ENCODE measurements at places on chromosomes 3 and 15. TPM values are rescaled to one million over a fixed set of nuclear protein-coding genes. Genes with fewer than 3 reads are reported as not detected.

MYO5A gene
- total RNA-seq = 27.8 TPM

ITGA11 gene
- total RNA-seq = 2.4 TPM

NMD3 gene
- 47.9 TPM for total RNA-seq

TMA7 gene
- total RNA-seq = 319 TPM

DNAH1 gene
- 0.81 TPM for total RNA-seq

SNX22 gene
- 0.81 TPM for total RNA-seq

SUCNR1 gene
- 0.16 TPM for total RNA-seq

ALDH1L1 gene
- total RNA-seq = 0.76 TPM

DPPA4 gene
- total RNA-seq = not detected

SNTN gene
- not detected for total RNA-seq

MEX3B gene
- total RNA-seq = 4.2 TPM

MAPKBP1 gene
- 3.7 TPM for total RNA-seq

UBE2E2 gene
- total RNA-seq = 42.8 TPM

ZMYND10 gene
- 1.1 TPM for total RNA-seq

RPL39L gene
- total RNA-seq = 51.6 TPM

CLDN18 gene
- total RNA-seq = not detected

MOBP gene
- total RNA-seq = 0.16 TPM

DISP2 gene
- total RNA-seq = 1.0 TPM

KIF15 gene
- 8.1 TPM for total RNA-seq

DUOXA1 gene
- total RNA-seq = 0.06 TPM

AMIGO3 gene
- total RNA-seq = 0.17 TPM

CHRFAM7A gene
- 4.6 TPM for total RNA-seq

GALNT15 gene
- not detected for total RNA-seq

SAMD7 gene
- not detected for total RNA-seq

ADAMTSL3 gene
- 0.19 TPM for total RNA-seq

SOX2 gene
- 0.45 TPM for total RNA-seq

AHSG gene
- total RNA-seq = 0.11 TPM

RTP4 gene
- total RNA-seq = not detected

SRGAP3 gene
- total RNA-seq = 0.79 TPM

SLC22A13 gene
- total RNA-seq = not detected

SMCO1 gene
- total RNA-seq = not detected

EPHA3 gene
- not detected for total RNA-seq

All from A549 treated with Mapracorat at 1 μM for 4 hours (cell line).